ENCODE measurements at places on chromosomes 2 and 18. TPM values are rescaled to one million over a fixed set of nuclear protein-coding genes. Genes with fewer than 3 reads are reported as not detected.

Gene ADD2
- total RNA-seq, result 31.5 TPM

Gene DSC2
- 0.05 TPM for total RNA-seq

Gene AMER3
- not detected for total RNA-seq

Gene LRATD1
- total RNA-seq, result not detected

Gene PLB1
- 1.1 TPM for total RNA-seq

Gene CEBPZOS
- 49.8 TPM for total RNA-seq

Gene DYNC1I2
- total RNA-seq, result 51.1 TPM

Gene WDR75
- total RNA-seq, result 82.3 TPM

Gene IGFBP5
- total RNA-seq, result not detected

Gene ST6GAL2
- not detected for total RNA-seq

Gene BOLL
- not detected for total RNA-seq

Gene SAG
- not detected for total RNA-seq

Gene SGO2
- total RNA-seq, result 49.9 TPM

Gene MBD5
- total RNA-seq, result 20.1 TPM

Gene C2orf78
- not detected for total RNA-seq
